ENCODE measurements at places on chromosomes 7 and 10.

DNA sequence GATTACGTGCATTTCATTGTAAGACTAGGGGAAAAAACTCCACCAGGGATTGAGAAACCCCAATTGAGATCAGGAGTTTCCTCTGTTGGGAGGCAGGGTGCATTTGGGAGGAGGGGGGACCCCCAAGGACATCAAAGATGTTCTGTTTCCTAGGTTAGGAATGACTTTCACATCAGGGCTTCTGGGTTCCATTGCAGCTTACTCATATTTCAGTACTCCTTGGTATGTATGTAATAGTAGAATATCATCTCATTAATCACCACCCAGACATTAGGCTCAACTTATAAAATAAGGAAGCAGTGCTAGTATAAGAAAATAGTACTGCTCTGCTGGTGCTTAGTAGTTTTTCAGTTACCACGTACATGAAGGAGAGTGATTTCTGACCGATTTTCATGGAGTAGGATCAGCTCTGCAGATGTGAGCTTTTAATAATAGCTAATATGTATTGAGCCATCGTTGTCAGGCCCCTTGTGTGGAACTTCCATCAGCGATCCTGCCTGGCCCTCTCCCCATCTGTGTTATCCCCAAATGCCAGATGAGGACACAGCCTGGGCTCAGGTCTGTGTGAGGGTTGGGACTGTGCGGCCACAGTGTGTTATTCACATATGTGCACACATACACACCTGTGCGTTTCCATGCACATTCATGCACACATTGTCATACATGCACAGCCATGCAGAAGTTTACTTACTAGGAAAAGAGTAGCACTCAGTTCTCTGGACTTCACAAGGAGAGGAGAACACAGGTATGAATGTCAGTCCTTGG lies 23.5 kb downstream of the UPP1 start:
- no peak for DNase-seq

- DNase-seq, result no peak
Observed at GRCh38 chr7:30469303-30469702, 9.3 kb downstream of the NOD1 start.

DNA sequence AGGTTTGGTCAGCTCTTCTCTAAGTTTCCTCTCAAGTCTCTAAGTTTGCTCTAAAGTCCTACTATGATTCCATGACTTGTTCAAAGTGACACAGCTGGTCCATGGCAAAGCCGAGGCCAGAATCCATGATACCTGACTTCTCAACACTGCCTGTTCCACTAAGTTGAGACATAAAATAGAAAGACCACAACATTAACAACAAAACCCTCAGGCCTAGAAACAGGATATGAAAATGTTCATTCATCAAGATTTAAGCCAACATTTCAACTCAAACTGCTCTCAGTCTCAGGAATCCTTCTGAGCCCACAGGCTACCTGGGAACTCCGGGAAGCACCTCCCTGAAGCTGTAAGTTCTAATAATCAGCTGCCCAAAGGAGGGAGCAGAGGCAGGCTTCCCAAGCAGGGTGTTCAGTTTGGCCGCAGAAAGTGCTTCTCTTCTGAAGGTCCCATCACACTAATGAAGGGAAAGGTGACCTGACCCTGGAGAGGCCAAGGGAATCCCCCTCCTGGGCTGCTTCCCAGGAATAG lies 62.9 kb downstream of the STK17A start:
- DNase-seq, result no peak

DNA sequence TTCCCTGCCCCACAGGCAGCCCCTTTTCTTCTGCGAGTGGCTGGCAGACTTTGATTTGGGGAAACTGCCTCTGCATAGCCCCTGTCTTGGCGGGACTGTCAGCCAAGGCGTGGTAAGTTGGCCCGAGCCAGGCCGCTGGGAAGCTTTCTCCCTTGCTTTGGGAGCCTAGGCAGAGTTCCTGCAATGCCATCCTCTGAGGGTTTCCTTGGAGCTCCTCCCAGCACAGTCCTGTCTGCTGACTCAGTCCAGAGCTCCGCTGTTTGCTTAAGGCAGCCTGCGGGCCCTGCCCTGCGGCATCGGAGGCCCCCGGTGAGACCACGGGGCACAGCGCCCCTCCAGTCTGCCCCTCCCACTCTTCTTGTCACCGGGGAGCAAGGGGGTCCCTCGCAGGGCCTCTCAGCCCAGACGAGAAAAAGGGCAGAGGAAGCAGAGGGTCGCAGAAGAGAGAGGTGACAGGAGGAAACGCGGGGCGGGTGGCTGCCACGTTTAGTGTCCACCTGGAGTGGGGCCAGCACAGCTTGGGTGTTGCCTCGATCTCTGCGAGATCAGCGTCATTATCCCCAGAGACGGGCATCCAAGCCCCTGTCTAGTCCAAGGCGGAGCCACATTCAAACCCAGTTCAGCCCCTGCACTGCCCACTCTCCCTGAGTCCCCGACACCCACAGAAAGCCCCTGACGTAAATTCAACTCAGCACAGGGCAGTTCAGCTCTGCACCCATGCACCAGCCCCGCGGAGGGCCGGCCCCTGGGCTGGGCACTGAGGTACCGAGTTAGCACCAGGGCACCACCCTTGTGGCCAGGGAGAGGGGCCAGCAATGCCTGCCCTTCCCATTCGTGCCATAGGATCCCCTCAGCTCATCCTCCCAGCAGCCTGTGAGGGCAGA lies 59.0 kb upstream of the CHST15 start:
- DNase-seq, result no peak

Measured in stimulated activated CD8-positive, alpha-beta memory T cell treated with anti-CD3 and anti-CD28 coated beads, Interleukin-4, amount 100 ng/mL, for 1 hour (primary cell).